Right kidney (tissue), 9 donors: ENCODE measurements at places on chromosomes 5 and 9.
A peak's percentile ranks its signal among the peaks of the same experiment; 100 is the strongest.

- peak; percentile 44 for DNase-seq
These were observed 101.1 kb downstream of the FGF18 start for GRCh38 chr5:171520300-171521174.

GRCh38 chr5:176342766-176343458, 18.7 kb downstream of the KIAA1191 start:
- no peak for DNase-seq

DNA sequence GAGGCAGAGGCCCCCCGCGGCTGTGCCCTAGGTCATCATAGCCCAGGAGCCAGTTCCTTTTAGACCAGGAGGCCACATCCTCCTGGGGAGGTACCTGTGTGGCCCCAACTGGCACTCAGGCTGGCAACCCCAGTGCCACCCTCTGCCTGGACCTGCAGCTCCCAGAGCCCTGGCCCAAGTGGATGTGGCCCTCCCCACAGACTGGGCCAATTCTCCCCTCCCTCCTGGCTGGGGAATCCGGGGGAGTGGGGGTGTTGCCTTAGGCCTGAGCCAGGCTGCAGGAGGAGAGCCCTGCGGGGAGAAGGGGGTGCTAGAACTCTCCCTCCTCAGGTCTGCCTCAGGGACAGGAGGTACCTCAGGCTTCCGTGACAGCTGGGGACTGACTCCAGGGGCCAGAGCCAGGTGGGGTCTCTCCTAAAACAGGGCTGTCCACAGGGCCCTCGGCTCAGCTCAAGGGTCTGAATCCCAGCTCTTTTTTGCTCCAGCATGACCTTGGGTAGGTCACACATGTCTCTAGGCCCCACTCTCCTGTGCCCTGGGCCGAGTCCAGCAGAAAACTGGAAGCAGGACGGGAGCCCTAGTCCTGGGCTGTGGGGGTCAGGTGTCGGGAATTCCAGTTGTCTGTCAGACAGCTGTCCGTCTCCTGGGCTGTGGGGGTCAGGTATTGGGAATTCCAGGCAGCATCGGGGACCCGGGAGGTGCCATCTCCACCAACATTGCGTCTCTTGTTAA, 9.6 kb downstream of the DNLZ start:
- DNase-seq, result no peak

DNA sequence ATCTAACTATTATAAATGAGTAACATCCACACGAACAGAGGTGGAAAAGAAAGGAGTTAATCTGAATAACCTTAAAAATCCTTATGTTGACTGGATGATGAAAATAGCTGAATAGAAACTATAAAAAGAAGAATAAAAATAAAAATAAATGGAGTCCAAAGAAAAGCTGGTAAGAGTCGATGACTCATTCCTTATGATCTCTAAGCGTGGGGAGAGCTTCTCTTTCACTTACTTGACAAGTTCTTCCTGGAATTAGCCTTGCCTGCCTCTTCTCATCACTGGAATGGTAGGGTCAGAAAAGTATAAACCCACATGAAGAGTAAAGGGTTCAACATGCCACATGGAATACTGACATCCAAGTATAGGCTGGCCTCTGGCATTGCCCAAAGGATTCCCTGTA, 477.0 kb upstream of the RGMB start:
- DNase-seq, result no peak

GRCh38 chr9:131503626-131504465, 1.1 kb downstream of the POMT1 start:
- DNase-seq, result no peak

GRCh38 chr9:76655121-76655541, 109.1 kb upstream of the PCA3 start:
- no peak for DNase-seq

- peak; percentile 9 for DNase-seq
These were observed 563.7 kb upstream of the DAP start for GRCh38 chr5:11324521-11325289.

GRCh38 chr5:22968386-22968785, 115.2 kb upstream of the CDH12 start:
- no peak for DNase-seq

DNA sequence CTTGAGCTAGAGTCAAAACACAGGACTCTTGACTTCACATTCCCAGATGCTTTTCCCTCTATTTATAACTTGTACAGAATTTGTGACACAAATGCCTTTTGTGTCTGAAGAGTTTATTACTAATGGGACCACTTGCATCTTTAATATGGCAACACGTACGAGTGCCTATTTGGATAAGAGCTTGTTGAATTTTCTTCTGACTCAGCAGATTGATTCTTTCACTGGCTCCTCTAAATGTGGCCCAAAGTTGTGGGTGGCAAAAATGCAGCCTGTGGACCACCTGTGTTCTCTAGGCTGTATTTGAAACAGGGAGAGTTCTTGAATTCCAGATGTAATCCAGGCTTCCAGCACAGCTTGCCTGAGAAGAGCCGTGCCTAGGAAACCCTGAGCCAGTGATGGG, 34.1 kb upstream of the ERCC6L2 start:
- DNase-seq, result no peak

- DNase-seq, result no peak
These were observed 53.8 kb downstream of the SHB start for GRCh38 chr9:38015266-38015665.

DNA sequence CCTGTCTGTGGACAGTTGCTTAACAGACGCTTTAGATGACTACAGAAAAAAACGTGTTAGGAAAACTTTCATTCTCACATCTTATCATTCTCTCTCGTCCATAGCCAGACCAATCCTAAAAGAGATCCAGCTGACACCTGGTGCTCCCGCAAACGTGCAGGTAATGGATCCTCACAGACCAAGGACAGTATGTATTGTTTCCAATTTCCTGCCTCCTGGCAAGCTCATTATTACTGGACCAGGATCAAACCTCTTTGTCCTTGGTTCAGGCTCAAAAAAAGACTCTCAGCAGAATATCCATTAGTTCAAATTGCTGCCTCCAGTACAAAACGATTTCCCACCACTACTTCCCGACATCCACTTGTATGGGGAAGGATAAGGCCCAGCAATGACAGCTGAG, 62.4 kb downstream of the SERINC5 start:
- no peak for DNase-seq

DNA sequence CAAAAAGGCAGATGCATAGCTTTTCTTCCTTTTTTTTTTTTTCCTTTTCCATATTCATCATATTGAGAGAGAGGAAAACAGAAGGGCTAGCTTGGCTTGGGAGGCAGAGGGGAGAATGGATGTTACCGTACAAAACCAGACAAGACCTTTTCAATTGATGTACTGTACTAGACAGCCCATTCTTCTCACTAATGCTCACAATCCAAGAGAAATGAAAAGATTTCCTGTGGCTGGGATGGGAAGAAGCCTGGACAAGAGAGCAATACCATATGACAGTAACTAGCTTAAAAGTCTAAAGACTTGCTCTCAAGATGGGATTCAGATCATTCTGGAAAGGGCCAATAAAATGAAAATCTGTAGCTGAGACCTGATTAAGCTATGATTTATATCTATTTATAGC, 3.4 kb downstream of the CEMIP2 start:
- DNase-seq, result no peak

DNA sequence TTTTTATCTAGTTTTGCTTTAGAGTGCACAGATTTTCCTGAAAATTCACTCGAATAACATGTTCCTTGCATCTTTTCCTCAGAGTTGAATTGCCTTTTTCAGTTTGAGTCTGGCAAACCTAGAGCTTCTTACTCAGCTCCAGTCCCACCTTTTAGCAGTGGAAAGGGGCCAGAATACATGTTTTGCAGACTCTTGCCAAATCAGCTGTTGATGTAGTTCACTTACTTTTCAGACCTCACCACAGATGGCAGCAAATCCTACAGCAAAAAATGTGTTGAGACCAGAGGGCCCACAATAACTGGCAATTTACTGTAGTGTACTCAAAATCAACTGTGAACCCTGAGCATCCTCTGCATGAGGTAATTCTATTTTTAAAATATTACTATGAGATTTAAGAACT, 545.2 kb upstream of the ACO1 start:
- DNase-seq, result no peak

- no peak for DNase-seq
These were observed 6.4 kb upstream of the FPGS start for GRCh38 chr9:127796225-127796813.

DNA sequence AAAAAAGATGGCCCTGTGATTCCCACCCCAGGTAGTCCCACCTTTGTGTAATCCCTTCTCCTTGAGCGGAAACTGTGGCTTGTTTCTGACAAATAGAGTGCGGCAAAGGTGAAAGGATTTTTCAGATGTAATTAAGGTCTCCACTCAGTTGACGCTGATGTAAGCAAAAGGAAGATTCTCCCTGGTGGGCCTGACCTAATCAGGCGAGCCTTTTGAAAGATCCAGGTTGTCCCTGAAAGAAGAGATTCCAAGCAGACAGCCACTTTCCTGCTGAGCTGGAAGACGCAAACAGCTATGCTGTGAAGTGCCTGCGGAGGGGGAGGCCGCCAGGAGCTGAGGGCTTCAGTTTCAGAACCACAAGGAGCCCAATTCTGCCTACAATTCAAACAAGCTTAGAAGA, 24.1 kb downstream of the PTGES start:
- no peak for DNase-seq

GRCh38 chr5:78537821-78538220, 110.8 kb downstream of the LHFPL2 start:
- no peak for DNase-seq

DNA sequence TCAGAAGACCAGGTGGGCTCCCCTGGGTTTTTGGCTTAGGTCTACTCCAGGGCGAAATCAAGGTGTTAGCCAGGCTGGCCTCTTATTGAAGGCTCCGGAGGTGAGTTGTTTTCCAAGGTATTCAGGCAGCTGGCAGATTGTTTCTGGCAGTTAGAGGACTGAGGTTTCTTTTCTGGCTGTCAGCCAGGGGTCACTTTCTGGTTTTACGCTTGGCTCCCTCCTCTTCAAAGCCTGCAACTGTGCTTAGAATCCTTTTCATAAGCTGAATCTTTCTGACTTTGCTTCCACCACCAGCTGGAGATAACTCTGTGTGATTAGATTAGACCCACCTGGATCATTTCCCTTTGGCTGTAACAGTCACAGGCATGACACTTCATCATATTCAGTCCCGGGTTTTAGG, 24.6 kb downstream of the RFK start:
- DNase-seq, result peak; percentile 33

DNA sequence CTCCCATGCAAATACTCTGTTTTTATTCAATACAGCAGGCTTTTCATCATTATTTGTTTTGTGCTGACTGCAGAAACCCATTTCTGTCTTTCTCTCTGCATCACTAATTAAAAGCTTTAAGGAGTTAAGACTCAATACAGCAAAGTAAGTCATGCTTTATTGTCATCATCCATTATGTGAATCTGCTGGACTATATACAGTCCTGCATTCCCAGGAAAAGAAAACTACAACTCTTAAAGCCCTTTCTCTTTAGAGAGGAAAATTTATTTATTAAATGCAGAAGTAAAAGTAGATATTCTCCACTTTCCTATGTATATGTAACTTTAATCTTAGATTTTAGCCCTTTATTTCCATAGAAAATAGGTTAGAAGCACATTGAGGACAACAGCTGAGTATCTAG, 706.6 kb upstream of the RGMB start:
- no peak for DNase-seq

DNA sequence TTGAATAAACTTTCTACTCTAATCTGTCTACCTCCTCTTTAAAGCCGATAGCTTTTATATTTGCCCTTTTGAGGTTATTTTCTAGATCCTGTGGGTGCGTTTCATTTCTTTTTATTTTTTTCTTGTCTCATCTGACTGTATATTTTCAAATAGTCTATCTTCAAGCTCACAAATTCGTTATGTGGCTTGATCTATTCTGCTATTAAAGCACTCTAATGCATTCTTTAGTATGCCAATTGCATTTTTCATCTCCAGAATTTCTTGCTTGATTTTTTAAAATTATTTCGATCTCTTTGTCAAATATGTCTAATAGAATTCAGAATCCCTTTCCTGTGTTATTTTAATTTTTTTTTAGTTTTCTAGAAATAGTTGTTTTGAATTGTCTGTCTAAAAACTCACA, 172.4 kb downstream of the CYLC2 start:
- DNase-seq, result no peak

GRCh38 chr5:150394912-150395687, 17.6 kb downstream of the CD74 start:
- no peak for DNase-seq

GRCh38 chr5:64666078-64666477, 24.2 kb upstream of the SHISAL2B start:
- DNase-seq, result no peak

DNA sequence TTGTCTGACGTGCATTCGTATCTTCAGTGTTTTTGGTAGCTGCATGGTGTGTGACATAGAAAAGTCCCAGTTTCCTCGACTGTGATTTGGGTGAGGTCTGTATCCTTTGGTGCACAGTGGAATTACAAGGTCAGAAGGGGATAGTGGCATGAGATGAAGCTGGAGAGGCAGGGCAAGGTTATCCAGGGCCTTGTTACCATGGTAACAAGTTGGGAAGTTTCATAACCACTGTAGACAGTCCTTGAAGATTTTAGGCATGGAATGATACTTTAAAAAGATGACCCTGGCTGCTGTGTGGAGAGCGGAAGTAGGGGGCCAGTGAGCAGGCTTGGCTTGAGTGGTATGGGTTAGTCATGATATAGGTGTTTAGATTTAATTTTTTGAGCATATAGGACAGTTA, 11.9 kb downstream of the EHMT1 start:
- DNase-seq, result no peak

DNA sequence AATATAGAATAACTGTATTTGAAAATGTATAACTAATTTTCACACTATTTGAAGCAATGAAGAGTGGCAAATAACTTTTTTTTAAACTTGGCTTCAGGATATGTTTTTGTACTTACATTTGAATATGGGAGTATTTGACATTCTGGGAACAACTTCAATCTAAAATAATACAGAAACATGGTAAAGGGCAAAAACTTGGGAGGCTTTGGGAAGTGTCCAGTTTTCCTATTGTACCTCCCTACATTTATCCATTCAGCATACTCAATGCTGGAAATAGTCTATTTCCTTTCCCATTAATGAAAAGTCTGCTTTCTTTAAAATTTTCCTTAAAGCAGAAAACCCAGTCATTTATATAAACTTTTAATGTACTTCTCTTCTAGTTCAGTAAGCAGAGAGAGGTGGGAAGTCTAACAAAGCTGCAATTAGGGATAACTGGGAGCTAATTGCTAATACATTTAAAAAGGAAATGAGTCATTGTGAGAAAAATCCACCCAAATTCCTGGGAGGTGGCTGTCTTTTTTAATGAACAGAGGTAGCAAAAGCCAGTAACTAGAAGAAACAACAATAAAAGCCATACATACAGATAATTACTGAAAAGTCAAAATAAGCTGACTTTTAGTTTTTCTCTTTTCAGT, 128.8 kb downstream of the FBN2 start:
- no peak for DNase-seq

DNA sequence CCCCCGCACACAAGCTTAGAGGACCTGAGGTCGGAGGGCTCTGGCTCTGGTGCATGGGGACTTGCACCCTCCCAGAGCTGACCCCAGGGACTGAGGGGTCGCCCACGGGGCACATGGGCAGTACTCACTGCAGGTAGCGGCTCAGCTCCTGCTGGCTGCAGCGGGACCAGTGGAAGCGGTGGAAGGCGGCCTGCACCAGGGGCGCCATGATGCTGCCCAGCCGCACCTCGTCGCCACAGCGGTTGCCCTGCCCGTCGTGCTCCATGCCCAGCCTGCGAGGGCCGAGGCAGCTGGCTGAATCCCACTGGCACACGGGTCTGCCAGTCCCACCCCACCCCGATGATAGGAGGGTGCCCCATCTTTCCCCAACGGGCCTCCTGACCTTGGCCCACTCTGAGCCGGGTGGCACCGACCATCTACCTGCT, 93.8 kb downstream of the ZNF354C start:
- no peak for DNase-seq
